ENCODE measurements at places on chromosomes 7 and 10. TPM values are rescaled to one million over a fixed set of nuclear protein-coding genes. Genes with fewer than 3 reads are reported as not detected.

The ERVW-1 gene
- not detected for total RNA-seq

The ADIRF gene
- 0.76 TPM for total RNA-seq

GRCh38 chr10:63262430-63263073 is 129.4 kb downstream of the NRBF2 start:
- no peak overlapping the region for H3K27ac ChIP-seq
- peaks cover 9% of the 10 kb centered on the region for H3K36me3 ChIP-seq
- H3K4me1 ChIP-seq = peaks cover 16% of the 10 kb centered on the region

DNA sequence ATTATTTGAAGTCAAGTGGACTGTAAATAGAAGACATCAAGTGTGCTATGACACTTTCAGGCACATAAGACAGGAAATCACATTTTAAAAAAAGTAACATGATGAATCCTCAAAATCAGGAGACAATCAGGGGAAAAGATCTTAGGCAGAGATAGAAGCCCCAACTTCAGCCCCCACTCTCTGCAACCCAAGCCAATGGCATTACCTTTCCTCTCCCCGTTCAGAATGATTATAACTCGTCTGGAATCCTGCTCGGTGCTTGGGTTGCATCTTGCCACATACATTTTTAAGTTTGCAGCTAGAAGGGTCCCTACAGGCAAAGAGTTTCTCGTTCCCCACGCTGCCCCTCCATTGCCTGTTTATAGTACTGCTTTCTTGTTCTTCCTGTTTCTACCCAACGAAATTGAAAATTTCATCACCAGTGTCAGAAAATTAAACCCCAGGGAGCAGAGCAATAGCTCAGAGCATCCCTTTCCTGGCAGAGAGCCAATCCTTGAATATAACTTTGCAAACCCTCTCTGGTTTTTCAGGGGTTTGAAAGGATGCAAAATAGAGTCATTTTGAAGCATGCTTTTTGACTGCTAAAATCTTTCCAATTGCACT is 260.5 kb upstream of the AOAH start:
- peaks cover 2% of the 10 kb centered on the region for H3K4me1 ChIP-seq
- no peak for DNase-seq
- no peaks in the 10 kb centered on the region for H3K36me3 ChIP-seq
- H3K4me3 ChIP-seq = no peak overlapping the region

GRCh38 chr10:129550658-129551057 is 83.6 kb downstream of the MGMT start:
- no peak overlapping the region for H3K27ac ChIP-seq
- DNase-seq = no peak
- no peaks in the 10 kb centered on the region for H3K27me3 ChIP-seq
- H3K4me1 ChIP-seq = no peaks in the 10 kb centered on the region

All from T-cell (primary cell).